Ovary (tissue), 10 donors: ENCODE measurements at places on chromosomes 7 and 10. TPM values are rescaled to one million over a fixed set of nuclear protein-coding genes. Genes with fewer than 3 reads are reported as not detected.

- DNase-seq = no peak
Measured at GRCh38 chr7:93142127-93142526, 6.1 kb downstream of the SAMD9L start.

The GNG11 gene
- 70.7 TPM for total RNA-seq

GRCh38 chr7:63114371-63114985 lies 884.2 kb upstream of the ZNF722 start:
- DNase-seq = no peak

- DNase-seq = no peak
Measured at GRCh38 chr10:85791818-85792532, 574.6 kb downstream of the GRID1 start.

DNA sequence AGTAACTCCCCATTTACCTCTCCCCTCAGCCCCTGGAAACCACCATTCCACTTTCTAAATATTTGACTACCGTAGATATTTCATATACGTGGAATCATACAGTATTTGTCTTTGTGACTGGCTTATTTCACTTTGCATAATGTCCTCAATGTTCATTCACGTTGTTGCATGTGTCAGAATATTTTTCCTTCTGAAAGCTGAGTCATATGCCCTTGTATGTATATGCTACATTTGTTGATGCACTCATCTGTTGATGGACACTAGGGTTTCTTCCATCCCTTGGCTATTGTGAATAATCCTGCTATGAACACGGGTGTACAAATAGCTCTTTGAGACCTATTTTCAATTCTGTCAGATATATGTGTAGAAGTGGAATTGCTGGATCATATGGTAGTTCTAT lies 25.8 kb upstream of the TSPAN13 start:
- DNase-seq = no peak

- peak; percentile 24 for DNase-seq
Measured at GRCh38 chr10:122301055-122301810, 30.1 kb downstream of the BTBD16 start.

DNA sequence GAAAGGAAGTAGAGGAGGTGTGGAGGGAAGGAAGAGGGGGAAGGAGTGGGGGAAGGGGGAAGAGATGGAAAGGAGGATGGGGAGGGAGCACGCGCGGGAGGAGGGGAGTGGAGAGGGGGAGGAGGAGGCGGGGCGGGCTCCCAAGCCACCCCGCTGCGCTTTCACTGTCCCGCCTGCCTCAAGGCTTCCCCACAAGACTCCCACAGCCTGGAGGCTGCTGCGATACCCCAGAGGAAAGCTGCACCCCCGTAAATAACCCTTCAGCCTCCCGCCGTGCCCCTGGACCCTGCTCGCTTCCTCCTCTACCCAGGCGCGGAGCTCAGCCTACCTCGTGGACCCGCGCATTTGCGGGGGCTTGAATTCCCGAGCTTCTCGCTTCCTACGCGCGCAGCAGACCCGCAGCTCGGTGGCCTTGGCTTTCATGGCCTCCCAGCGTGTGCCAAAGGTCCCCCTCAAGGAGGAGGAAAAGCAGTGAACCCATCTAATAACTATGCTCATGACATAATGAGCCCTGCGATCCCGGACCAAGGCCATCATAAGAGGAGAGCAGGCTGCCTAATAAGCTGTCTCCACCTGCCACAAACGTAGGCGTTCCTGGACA lies at the start of gene C10orf67:
C10orf67 (minus strand) TSS at position 557 of the 601 bp plus-strand sequence; CDS start at position 534, 23 bp downstream.
- DNase-seq = peak; percentile 69

The HOXA4 gene
- total RNA-seq = 34.0 TPM

The EPHB4 gene
- 89.8 TPM for total RNA-seq
